ENCODE measurements at places on chromosomes 7 and 10.
A peak's percentile ranks its signal among the peaks of the same experiment; 100 is the strongest.

DNA sequence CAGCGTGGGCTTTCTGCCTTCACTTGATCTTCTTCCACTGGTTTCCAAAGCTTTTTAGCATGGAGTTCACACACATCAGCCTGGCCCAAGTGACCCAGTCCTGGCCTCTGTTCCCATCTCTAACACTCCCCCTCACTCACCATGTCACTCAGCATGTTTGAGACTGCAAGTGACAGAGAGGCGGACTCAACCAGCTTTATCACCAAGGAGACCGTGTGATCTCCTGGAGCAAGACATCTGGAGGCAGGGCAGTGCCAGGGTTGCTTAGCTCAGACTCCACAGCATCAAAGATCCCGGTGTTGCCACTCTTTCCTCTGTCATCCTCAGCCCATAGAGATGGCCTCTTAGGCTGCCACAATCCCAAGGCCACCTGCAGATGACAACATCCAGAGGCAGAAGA, 39.4 kb downstream of the FAM241B start:
- H3K27me3 ChIP-seq: peaks cover 21% of the 10 kb centered on the region
- no peaks in the 10 kb centered on the region for H3K36me3 ChIP-seq
- H3K27ac ChIP-seq: no peak overlapping the region
- H3K4me1 ChIP-seq: no peaks in the 10 kb centered on the region

DNA sequence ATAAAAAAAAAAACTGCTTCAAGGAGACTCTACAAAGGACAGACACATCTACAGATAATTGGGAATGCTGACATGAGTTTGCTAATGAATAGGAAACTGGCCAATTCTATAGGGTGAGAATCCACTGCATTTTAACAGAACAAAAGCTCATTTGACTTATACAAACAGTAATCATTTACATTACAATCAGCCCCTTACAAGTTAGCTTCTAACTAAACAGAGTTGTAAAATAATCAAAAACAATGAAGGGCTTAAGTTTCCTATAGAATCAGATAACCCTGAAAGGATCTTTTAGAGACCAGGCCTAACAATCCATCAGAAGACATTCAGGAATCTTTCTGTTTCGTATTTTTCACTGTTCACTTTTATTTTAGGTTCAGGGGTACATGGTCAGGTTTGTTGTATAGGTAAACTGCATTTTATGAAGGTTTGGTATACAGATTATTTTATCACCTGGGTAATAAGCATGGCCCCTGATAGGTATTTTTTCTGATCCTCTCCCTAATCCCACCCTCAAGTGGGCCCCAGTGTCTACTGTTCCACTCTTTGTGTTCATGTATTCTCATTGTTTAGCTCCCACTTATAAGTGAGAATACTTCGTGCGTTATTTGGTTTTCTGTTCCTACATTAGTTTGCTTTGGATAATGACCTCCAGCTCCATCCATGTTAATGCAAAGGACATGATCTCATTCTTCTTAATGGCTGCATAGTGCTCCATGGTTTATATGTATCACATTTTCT, 131.3 kb upstream of the NOBOX start:
- H3K36me3 ChIP-seq: no peaks in the 10 kb centered on the region
- no peak overlapping the region for H3K27ac ChIP-seq
- H3K27me3 ChIP-seq: no peaks in the 10 kb centered on the region
- no peak for DNase-seq

GRCh38 chr10:131115801-131116200, 195.7 kb downstream of the TCERG1L start:
- DNase-seq: no peak
- H3K36me3 ChIP-seq: no peaks in the 10 kb centered on the region
- no peak overlapping the region for H3K4me3 ChIP-seq
- no peak overlapping the region for H3K27ac ChIP-seq
- H3K4me1 ChIP-seq: no peaks in the 10 kb centered on the region
- peaks cover 8% of the 10 kb centered on the region for H3K27me3 ChIP-seq

DNA sequence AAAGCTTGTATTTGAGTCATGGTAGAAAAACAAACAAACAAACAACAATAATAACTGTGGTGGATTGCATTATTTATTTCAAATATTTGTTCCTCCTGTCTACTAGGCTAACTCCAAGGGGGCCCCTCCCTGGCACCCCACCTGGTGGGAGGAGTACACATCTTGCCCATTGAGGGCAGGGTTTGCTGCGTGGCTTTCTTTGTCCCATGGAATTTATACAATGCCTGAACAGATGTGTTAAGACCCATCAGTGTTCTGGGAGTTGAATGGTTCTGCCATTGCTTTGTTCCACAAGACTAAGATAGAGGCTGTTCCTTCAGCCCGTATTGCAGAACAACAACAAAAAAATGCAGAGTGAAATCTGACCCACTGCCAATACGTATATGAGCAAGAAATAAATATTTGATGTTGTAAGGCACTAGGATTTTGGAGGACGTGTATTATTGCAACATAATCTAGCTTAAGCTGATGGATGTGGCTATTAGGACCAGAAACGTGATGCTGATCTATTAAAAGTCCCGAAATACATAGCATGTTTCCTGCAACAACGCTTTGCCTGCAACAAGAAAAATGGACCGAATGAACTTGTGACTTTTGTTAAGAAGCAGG, 119.1 kb upstream of the JCAD start:
- no peak overlapping the region for H3K4me3 ChIP-seq
- H3K27ac ChIP-seq: no peak overlapping the region
- H3K27me3 ChIP-seq: no peaks in the 10 kb centered on the region
- H3K36me3 ChIP-seq: no peaks in the 10 kb centered on the region
- no peak for DNase-seq

DNA sequence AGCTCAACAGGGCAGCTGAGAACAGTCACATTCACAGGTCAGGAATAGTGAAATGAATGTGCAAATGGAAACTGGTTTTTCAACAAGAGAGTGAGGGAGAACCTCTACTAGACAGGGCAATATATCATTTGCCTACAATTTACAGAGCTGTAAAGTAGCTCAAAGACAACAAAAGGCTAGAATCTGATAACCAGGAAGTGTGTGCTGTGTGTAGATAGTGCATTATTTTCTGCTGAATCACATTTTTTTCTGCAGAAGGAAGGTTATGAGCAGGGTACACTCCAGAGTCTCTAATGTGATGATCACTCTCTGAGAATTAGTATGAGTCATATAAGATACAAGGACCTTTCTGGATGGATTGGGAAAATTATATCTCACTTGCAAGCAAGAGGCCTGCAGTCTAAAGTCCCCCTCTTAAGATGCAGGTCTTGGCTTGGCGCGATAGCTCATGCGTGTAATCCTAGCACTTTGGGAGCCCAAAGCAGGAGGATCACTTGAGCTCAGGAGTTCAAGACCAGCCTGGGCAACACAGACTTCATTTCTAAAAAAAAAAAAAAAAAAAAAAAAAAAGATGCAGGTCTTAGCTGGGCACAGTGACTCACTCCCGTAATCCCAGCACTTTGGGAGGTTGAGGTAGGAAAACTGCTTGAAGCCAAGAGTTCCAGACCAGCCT, 59.9 kb upstream of the COBL start:
- peak; percentile 96 for DNase-seq
- H3K36me3 ChIP-seq: no peaks in the 10 kb centered on the region
- no peaks in the 10 kb centered on the region for H3K27me3 ChIP-seq
- H3K27ac ChIP-seq: peak overlapping the region; percentile 64
- H3K4me3 ChIP-seq: no peak overlapping the region

DNA sequence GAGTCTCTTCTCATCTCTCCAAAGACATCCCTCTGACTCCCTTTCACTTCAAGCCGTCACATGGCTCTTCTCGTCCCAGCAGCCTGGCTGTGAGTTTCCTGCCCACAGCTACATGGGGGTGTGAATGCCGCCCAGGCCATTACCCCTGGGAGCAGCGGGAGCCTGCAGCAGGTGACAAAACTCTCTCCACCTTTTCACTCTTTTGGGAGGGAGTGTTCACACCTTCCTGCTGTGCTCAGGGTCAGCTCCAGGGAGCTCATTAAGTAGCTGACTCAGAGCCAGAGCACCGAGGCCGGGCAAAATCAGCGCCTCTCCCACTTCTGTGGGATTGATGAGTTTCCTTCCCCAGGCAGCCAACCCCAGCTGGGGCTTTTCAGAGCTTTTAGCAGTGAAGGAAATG, 271.3 kb downstream of the TYW1 start:
- no peak for DNase-seq
- H3K4me1 ChIP-seq: no peaks in the 10 kb centered on the region
- H3K4me3 ChIP-seq: no peak overlapping the region
- no peaks in the 10 kb centered on the region for H3K27me3 ChIP-seq

DNA sequence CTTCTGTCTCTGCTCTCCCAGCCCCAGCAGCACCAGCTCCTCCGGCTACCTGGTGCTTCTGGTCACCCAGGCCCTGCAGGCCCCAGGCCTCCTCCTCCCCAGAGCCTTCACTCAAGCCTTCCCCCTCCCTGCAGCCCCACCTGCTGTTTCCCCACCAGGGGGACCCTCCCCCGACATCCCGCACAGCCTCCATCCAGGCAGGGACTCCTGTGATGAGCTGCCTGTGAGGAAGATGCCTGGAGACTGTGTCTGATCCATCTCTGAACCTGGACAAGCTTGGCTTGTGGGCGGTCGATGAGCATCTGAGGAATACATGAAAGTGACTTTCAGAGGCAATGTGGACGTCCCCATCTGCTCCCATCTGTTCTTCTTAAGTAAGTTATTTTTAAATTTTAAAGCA, 45.0 kb downstream of the RAMP3 start:
- no peak overlapping the region for H3K27ac ChIP-seq
- no peak overlapping the region for H3K4me3 ChIP-seq
- no peaks in the 10 kb centered on the region for H3K36me3 ChIP-seq

GRCh38 chr10:79328737-79329504, 18.3 kb upstream of the PPIF start:
- no peak overlapping the region for H3K4me3 ChIP-seq
- peaks cover 12% of the 10 kb centered on the region for H3K4me1 ChIP-seq
- no peaks in the 10 kb centered on the region for H3K36me3 ChIP-seq

DNA sequence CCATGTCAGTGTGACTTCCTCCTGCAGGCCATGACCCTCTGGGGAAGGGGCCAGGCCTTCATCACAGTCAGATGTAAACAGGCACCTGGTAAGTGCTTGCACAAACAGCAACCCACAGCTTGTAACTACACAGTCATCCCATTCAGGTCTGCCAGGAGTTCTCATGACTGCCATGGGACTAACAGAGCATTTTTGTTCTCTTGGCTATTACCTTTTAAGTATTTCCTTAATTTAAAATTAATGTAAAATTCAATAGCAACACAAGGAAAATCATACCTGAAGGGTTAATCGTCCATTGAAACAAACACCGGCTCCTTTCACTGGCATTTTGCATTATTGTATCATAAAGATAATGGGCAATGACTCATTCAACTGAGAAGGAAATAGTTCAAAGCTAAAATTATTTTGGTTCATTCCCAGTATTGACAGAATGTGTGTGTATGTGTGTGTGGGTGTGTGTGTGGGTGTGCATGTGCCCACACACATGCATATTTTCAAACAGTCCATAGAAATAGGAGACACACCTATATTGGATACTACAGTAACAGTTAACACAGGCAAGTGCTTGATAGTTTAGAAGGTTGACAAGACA, 307.9 kb downstream of the WDR11 start:
- no peak for DNase-seq
- no peak overlapping the region for H3K4me3 ChIP-seq
- peaks cover 4% of the 10 kb centered on the region for H3K27me3 ChIP-seq
- no peaks in the 10 kb centered on the region for H3K36me3 ChIP-seq

DNA sequence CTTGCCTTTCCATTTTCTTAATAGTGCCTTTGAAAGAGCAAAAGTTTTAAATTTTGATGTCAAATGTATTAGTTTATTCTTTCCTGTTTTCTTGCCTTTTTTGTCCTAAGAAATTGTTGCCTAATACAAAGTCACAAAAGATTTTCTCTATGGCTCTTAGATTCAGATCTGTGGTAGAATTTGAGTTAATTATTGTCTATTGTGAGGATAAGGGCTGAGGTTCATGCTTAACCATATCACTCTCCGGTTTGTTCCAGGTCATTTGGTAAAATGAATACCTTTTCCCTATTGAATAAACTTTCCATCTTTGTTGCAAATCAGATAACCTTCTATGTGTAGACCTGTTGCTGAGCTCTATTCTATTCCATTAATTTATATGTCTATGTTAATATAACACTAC, 96.0 kb downstream of the NOD1 start:
- no peak for DNase-seq
- no peaks in the 10 kb centered on the region for H3K4me1 ChIP-seq
- H3K36me3 ChIP-seq: no peaks in the 10 kb centered on the region
- H3K4me3 ChIP-seq: no peak overlapping the region

DNA sequence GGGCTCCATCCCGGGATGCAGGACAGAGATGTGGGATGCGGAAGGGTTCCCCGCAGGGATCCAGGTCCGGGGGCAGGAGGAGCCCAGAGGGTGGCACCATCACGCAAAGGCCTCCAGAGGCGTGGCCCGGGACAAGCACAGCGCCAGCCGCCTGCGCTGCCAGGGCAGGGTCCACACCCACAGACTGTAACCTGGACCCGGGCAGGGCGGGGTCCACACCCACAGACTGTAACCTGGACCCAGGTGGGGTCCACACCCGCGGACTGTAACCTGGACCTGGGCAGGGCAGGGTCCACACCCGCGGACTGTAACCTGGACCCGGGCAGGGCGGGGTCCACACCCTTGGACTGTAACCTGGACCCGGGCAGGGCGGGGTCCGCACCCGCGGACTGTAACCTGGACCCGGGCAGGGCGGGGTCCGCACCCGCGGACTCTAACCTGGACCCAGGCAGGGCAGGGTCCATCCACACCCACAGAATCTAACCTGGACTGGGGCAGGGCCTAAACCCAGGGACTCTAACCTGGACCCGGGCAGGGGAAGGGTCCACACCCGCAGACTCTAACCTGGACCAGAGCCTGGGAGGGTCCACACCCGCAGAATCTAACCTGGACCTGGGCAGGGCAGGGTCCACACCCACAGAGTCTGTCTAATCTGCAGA, 37.5 kb upstream of the SUN1 start:
- no peaks in the 10 kb centered on the region for H3K4me1 ChIP-seq
- no peak overlapping the region for H3K4me3 ChIP-seq
- H3K27me3 ChIP-seq: no peaks in the 10 kb centered on the region

DNA sequence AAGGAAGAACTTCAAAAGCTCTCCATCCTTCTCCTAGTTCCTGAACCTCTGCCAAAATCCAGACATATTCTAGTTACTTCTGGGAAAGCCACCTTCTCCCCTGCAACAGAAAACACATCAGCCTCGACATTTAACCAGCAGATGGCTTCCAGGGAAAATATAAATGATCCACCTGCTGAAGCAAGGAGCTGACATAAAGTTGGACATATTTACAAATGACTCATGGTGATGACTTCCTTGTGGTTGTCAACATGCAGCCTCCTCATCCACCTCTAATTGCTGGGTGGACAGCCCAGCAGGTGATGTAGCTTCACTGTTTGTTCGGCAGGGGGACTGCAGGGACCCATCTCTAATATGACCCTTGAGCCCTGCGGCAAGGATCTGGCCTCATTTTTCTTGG, 266.0 kb downstream of the C7orf25 start:
- H3K4me3 ChIP-seq: no peak overlapping the region
- H3K36me3 ChIP-seq: no peaks in the 10 kb centered on the region
- H3K4me1 ChIP-seq: no peaks in the 10 kb centered on the region
- no peak for DNase-seq
- no peak overlapping the region for H3K27ac ChIP-seq

DNA sequence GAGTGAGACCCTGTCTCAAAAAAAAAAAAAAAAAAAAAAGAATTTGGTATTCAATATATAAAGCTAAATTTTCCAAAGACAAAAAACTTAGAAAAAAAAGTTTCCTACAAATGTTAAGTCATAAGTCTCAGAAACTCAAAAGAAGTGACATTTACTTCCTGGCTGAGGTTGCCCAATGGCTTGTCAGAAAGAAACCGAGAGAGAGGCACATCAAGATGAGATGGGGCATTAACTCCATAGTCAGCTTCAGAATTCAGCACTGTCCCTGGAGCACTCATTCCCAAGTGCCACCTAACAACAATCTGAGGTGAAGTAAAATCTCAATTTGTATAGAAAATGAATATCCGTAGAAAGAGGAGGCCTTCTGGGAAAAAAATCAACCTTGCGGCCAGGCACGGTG, 6.8 kb upstream of the SPOCK2 start:
- no peak overlapping the region for H3K27ac ChIP-seq
- no peaks in the 10 kb centered on the region for H3K27me3 ChIP-seq

Measured in common myeloid progenitor, CD34-positive (primary cell).